ENCODE measurements at places on chromosomes 3 and 15. TPM values are rescaled to one million over a fixed set of nuclear protein-coding genes. Genes with fewer than 3 reads are reported as not detected.

TMC3 gene
- total RNA-seq: 0.33 TPM

GRCh38 chr15:35963326-35963725 lies 417.4 kb upstream of the DPH6 start:
- no peak for DNase-seq
- H3K4me1 ChIP-seq: no peaks in the 10 kb centered on the region

- H3K4me3 ChIP-seq: no peak overlapping the region
- H3K27ac ChIP-seq: no peak overlapping the region
- H3K36me3 ChIP-seq: no peaks in the 10 kb centered on the region
- DNase-seq: no peak
- H3K4me1 ChIP-seq: peaks cover 9% of the 10 kb centered on the region
- H3K27me3 ChIP-seq: no peaks in the 10 kb centered on the region
These were observed 115.7 kb upstream of the TJP1 start for GRCh38 chr15:29937956-29938355.

DNA sequence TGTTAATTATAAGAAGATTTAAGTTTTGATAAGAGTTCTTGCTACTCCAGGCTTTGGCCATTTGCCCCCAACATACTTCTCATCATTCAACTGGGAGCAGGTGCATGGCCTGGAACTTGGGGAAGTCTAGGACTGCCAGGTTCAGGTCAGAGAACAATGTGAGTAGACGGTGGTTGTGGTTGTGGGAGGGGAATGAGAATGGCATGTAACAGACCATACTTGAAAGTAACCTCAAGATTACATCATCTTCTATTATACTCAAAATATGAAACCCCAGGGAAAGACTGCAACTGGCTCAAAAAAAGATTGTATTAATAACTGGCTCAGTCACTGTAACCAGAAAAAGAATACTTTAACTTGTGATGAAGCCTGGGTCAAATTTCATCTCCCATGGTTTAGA lies 364.9 kb upstream of the DPPA4 start:
- H3K27me3 ChIP-seq: no peaks in the 10 kb centered on the region
- no peaks in the 10 kb centered on the region for H3K4me1 ChIP-seq
- H3K4me3 ChIP-seq: no peak overlapping the region
- DNase-seq: no peak
- H3K36me3 ChIP-seq: no peaks in the 10 kb centered on the region

DNA sequence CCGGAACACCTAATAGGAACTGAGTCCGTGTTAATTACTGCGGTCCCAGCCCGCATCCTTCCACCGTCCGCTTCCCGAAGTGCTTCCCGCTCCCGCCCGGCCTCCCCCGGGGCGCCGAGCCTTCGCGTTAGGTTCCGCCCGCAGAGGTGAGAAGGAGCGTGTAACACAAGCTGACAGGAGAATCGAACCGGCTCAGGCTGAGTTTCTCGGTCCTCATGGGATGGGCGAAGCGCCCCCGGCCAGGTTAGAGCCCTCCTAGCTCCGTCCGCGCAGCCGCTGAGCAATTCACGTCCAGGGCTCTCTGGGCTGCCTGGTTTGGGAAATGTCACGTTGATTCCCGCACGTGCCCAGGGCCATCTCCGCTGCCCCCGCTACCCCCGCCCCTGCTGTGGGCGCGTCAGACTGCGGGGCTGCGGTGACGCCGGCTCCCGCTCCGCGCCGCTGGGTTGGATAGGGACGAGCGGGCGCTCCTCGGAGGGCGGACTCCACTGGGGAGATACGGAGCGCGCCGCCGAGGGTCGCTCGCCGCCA lies 954 bp downstream of the CLDN11 start:
- no peak overlapping the region for H3K4me3 ChIP-seq
- DNase-seq: no peak
- peaks cover 19% of the 10 kb centered on the region for H3K4me1 ChIP-seq
- peaks cover 8% of the 10 kb centered on the region for H3K27me3 ChIP-seq
- no peak overlapping the region for H3K27ac ChIP-seq
